ENCODE measurements at places on chromosomes 3 and 15. TPM values are rescaled to one million over a fixed set of nuclear protein-coding genes. Genes with fewer than 3 reads are reported as not detected.

GRCh38 chr15:68228143-68228970, 1.2 kb downstream of the CLN6 start:
- no peak for DNase-seq

- DNase-seq: no peak
Measured at GRCh38 chr15:90820481-90820880, 47.9 kb upstream of the FURIN start.

- no peak for DNase-seq
Measured at GRCh38 chr3:111944372-111944771, 34.5 kb upstream of the ABHD10 start.

GRCh38 chr3:175748087-175748730, 889.1 kb downstream of the NAALADL2 start:
- DNase-seq: no peak

Gene B4GALT4
- total RNA-seq: 16.1 TPM

Measured in activated CD4-positive, alpha-beta T cell treated with anti-CD3 and anti-CD28 coated beads, Interleukin-2, amount 10 ng/mL, durations not matched to agents 7 days and 5 days (primary cell).